Stimulated activated CD4-positive, alpha-beta T cell treated with anti-CD3 and anti-CD28 coated beads, Interleukin-1b, Interleukin-23, amount 100 ng/mL, for 1 hour (primary cell): ENCODE measurements at places on chromosomes 4 and X.

GRCh38 chr4:77193511-77194102 lies 36.6 kb downstream of the CCNG2 start:
- peak; percentile 43 for DNase-seq

GRCh38 chr4:71195924-71196323 lies 142.9 kb upstream of the SLC4A4 start:
- no peak for DNase-seq

DNA sequence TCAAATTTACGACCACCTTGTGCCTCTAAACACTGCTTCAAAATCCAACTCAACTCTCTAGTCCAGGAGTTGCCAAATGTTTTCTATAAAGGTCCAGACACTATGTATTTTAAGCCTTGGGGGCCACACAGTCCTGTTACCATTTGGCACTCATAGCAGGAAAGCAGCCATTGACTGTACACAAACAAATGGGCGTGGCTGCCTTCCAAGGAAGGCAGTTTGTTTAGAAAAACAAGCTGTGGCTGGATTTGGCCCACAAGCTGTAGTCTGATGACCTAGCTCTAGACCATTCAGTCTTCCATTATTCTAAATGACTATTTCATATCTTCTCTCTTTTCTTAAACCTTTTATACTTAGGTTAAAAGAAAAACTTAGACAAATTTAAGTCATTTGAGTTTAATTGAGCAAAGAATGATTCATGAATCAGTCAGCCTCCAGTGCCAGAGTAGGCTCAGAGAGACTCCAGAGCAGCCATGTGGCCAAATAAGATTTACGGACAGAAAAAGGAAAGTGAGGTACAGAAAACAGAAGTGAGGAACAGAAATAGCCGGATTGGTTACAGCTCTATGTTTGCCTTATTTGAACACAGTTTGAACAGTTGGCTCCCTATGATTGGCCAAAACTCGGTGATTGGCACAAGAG lies 825.8 kb upstream of the LCORL start:
- no peak for DNase-seq

DNA sequence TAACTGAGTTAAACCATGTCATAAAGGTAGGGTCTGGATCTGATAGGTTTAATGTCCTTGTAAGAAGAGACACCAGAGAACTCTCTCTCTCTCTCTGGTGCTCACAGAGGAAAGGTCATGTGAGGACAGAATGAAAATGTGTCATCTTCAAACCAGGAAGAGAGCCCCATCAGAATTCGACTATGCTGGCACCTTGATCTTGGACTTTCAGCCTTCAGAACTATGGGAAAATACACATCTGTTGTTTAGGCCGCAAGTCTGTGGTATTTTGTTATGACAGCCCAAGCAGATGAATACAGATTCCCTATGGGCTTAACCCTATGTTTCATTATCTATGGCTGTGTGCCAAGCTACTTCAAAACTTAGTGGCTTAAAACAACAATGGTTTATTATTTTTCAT lies 105.5 kb upstream of the DDIT4L start:
- DNase-seq, result no peak
